ENCODE measurements at places on chromosomes 5 and 9. TPM values are rescaled to one million over a fixed set of nuclear protein-coding genes. Genes with fewer than 3 reads are reported as not detected.

SLCO4C1 gene
- 0.42 TPM for total RNA-seq

WDR41 gene
- total RNA-seq: 22.4 TPM

LPAR1 gene
- not detected for total RNA-seq

GAS1 gene
- 0.68 TPM for total RNA-seq

ATP6V0E1 gene
- total RNA-seq: 131 TPM

GMCL2 gene
- not detected for total RNA-seq

SLC46A2 gene
- total RNA-seq: not detected

- H3K27ac ChIP-seq: no peak overlapping the region
- no peaks in the 10 kb centered on the region for H3K36me3 ChIP-seq
- peaks cover 7% of the 10 kb centered on the region for H3K27me3 ChIP-seq
- H3K4me1 ChIP-seq: peaks cover 3% of the 10 kb centered on the region
Measured at GRCh38 chr5:134459491-134459890, 47.8 kb upstream of the CDKN2AIPNL start.

DNA sequence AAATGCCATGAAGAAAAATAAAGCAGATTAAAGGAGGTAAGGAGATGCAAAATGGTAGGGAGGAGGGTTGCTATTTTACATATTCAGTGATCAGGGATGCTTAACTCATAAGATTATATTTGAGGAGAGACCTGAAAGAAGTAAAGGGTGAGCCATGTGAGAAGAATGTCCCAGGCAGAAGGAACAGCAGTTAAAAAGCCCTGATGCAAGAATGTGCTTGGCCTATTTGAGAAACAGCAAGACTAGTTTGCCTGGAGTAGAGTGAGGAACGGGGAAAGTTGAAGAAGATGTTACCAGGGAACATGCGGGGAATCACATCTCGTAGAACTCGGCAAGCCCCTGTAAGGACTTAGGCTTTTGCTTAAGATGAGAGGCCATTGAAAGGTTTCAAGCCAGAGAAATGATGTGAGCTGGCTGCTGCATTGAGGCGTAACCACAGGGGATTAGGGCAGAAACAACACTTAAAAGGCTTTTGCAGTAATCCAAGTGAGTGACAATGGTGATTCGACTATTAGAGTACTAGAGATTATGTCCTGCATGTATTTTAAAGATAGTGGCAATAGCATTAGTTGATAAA is 198.7 kb downstream of the VPS13A start:
- no peaks in the 10 kb centered on the region for H3K4me1 ChIP-seq
- peaks cover 16% of the 10 kb centered on the region for H3K36me3 ChIP-seq
- H3K4me3 ChIP-seq: no peak overlapping the region

DNA sequence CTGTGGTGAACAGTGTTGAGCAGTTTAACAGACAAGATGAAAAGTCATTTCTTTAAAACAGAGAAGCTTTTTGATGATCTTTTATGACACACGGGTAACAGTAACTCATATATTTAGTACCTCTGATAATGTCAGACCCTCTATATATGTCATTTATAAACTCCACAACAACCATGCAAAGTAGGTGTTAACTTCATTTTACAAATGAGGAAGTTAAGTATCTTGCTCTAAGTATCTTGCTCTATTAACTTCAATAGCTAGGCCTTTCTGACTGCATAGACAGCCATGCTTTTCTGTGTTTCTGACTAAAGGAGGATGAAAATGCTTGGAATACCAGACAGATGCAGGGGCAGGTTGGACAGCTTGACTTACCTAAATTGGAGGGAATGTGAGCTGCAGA is 1.8 kb downstream of the NUDT2 start:
- H3K4me3 ChIP-seq: no peak overlapping the region
- DNase-seq: no peak
- peaks cover 26% of the 10 kb centered on the region for H3K4me1 ChIP-seq
- H3K27me3 ChIP-seq: no peaks in the 10 kb centered on the region

GRCh38 chr9:16371306-16371705 is 499.2 kb downstream of the BNC2 start:
- no peaks in the 10 kb centered on the region for H3K36me3 ChIP-seq
- no peak overlapping the region for H3K27ac ChIP-seq
- DNase-seq: no peak

DNA sequence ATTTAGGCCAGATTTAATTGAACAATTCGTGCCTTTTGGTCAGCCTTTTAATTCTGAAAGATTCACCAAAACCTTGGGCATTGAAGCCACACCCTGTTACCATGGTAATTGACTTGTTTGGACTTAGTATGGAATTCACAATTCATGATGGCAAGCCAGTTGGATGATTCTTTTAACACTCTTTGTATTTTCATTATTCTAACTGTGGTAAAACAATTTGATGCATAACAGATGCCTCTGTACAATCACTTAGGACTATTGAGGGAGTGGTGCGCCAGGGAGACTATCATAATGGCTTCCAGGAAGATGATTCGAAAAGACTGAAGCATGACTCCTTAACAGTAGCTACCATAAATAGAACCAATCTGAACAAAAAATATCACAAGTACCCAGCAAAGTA is 381.1 kb upstream of the ADAMTS16 start:
- no peak overlapping the region for H3K27ac ChIP-seq
- H3K4me3 ChIP-seq: no peak overlapping the region
- no peaks in the 10 kb centered on the region for H3K36me3 ChIP-seq
- H3K4me1 ChIP-seq: no peaks in the 10 kb centered on the region
- no peaks in the 10 kb centered on the region for H3K27me3 ChIP-seq

DNA sequence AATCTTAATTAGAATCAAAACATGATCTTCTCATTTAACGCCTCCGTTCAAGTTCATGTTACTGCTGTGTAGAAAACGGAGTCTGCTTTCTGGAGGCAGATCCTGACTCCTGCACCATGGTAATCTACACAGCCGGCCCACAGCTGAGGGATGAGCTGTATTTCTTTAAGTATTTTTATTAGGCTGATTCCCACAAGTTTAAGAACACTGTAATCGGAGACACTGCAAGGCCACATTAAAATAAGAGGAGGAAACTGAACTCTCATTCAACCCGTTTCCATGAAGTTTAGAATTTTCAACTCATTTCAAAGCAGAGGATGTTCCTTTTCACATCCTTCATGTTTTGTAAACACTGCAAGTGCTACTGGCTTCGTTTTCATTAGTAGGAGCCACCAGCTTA is 372.2 kb downstream of the NFIB start:
- H3K4me3 ChIP-seq: no peak overlapping the region
- H3K4me1 ChIP-seq: no peaks in the 10 kb centered on the region
- no peaks in the 10 kb centered on the region for H3K27me3 ChIP-seq
- no peaks in the 10 kb centered on the region for H3K36me3 ChIP-seq
- no peak overlapping the region for H3K27ac ChIP-seq

- no peak overlapping the region for H3K27ac ChIP-seq
- peaks cover 9% of the 10 kb centered on the region for H3K27me3 ChIP-seq
- DNase-seq: no peak
Measured at GRCh38 chr9:16825971-16826625, 44.4 kb downstream of the BNC2 start.

- peak overlapping the region; percentile 77 for H3K4me3 ChIP-seq
- peak overlapping the region; percentile 94 for H3K27ac ChIP-seq
- peaks cover 11% of the 10 kb centered on the region for H3K36me3 ChIP-seq
- H3K4me1 ChIP-seq: peaks cover 44% of the 10 kb centered on the region
Measured at GRCh38 chr5:40410964-40411635, 268.6 kb upstream of the PTGER4 start.

- H3K4me1 ChIP-seq: no peaks in the 10 kb centered on the region
- H3K36me3 ChIP-seq: no peaks in the 10 kb centered on the region
- H3K27ac ChIP-seq: no peak overlapping the region
- no peak for DNase-seq
Measured at GRCh38 chr9:87803166-87803565, 77.2 kb downstream of the CTSL start.

DNA sequence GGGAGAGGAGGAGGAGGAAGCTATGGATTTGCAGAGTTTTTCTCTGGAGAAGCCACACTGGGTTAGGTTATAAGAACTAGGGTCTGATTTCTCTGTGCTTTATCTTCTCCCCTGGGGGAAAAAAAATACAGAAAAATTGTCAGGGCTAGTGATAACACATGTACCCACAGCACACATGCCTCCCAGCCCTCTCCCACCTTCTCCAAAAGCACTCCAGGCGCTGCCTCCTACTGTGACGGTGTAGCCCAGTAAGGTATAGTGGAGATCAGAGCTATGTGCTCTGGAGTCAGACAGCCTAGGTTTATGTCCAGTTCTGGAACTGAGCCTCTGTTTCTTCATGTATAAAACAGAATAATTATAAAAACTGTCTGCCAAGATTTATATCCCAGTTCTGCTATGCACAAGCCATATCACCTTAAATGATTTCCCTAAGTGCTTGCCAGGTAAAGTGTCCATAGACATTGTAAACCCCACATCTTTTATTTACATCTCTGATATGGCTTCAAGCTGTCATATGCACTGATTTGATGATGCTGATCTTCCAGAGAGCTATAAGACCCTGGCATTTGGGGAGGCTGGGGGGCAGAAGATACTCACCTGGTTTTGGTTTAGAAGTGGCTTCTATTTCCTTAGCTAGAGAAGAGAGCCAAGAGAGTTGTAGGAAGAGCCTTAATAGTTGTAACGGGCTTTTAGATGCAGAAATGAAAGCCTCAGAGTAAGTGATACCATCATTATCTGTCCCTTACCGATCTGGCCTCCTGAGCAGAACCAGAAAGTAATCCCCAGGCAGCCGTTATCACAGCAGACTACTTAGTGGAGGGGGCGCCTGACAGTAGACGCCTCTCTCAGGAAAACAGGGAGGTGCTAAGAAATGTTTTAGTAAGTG is 7.6 kb downstream of the SLC1A3 start:
- H3K27me3 ChIP-seq: peaks cover 27% of the 10 kb centered on the region
- H3K4me1 ChIP-seq: no peaks in the 10 kb centered on the region
- no peak for DNase-seq
- no peaks in the 10 kb centered on the region for H3K36me3 ChIP-seq

DNA sequence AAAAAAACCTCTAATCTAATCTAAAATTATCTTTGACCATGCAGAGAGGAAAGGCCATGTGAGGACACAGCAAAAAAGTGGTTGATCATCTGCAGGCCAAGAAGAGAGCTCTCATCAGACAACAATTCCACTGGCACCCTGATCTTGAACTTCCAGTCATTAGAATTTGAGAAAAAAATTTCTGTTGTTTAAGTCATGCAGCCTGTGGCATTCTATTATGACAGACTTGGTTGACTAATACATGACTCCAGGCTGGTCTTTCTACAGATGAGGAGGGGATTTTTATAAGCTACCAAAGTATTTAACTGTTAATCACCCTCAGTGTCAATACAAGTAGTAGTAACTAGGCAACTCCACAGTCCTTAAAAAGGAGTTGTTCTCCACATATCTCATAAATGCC is 358.5 kb upstream of the RGMB start:
- no peaks in the 10 kb centered on the region for H3K36me3 ChIP-seq
- no peak overlapping the region for H3K27ac ChIP-seq
- no peak overlapping the region for H3K4me3 ChIP-seq
- no peak for DNase-seq
- H3K27me3 ChIP-seq: peaks cover 1% of the 10 kb centered on the region
- H3K4me1 ChIP-seq: no peaks in the 10 kb centered on the region

DNA sequence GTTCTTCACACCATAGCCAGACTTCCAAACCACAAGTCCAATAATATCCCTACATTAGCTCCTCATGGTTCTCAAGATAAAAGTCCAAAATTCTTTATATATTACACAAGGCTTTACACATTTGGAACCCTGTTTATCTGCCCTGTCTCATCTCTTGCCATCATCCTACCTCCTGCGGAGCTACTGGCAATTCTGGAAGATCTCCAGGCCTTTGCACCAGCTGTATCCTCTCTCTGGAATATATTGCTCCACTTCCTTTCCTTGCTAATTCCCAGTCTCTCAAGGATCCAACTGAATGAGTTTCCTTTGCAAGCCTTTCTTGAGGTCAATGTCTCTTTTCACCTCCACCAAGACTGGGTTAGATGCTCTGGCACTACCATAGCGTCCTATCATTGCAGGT is 41.3 kb upstream of the MIER3 start:
- H3K36me3 ChIP-seq: no peaks in the 10 kb centered on the region
- peaks cover 3% of the 10 kb centered on the region for H3K4me1 ChIP-seq
- H3K27ac ChIP-seq: no peak overlapping the region
- H3K4me3 ChIP-seq: no peak overlapping the region
